ENCODE measurements at places on chromosomes 12 and 14.

- DNase-seq = no peak
Measured at GRCh38 chr12:125387206-125387605, 322.0 kb downstream of the AACS start.

- no peak for DNase-seq
Measured at GRCh38 chr14:75826599-75826998, 155.2 kb downstream of the TGFB3 start.

DNA sequence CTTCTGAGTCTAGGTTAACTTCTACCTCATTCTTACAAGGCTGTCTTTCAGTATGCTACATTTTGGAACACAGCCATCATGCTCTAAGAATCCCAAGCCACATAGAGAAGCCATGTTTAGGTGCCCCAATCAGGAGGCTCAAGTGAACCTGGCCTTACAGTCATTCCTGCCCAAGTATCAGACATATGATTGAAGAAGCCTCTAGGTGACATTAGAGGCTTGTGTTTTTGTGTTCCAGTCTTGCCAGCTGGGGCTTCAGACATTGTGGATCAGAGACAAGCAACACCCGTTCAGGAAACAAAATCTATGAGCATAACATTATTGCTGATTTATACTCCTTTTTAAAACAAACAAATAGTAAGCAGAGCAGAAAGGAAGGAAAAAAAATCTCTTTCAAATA lies 8.1 kb upstream of the SLC16A7 start:
- DNase-seq = no peak

DNA sequence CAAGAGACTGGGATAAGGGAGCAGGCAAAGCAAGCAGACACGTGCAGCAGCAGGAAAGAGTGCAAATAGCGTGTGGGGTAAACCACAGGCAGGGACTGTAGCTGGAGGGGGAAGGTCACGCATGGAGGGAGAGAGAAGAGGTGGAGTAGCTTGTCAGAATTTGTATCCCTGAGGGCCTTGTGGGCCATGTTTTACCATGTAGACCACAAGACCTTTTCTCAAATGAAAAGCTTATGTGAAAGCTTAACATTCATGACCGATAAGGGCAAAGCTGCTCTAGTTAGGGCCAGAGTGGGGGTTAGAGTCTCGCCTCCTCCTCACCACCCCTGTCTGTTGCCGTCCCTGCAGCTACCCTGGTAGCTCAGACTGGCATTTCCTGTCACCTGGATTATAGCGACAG lies 152.9 kb upstream of the E2F7 start:
- DNase-seq = no peak

DNA sequence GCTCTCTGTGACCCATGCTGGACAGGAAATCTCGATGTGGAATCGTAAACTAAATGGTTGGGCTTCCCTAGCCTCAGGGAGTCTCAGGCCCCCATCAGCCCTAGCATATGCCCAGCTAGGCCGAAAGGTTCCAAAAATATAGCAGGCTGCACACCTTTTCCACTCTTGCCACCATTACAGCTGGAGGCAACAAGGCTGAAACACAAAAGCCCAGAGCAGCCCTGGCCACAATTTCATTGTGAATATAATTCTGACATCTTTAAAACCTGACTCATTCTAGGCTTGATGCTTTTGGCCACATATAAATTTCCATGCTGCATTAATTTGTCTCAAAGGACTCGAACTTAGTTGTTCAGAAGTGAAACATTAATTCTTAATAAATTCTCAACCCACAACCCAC lies 382.2 kb downstream of the GRIN2B start:
- DNase-seq = no peak

- DNase-seq = no peak
Measured at GRCh38 chr12:57609101-57609780, 2.0 kb upstream of the ARHGEF25 start.

DNA sequence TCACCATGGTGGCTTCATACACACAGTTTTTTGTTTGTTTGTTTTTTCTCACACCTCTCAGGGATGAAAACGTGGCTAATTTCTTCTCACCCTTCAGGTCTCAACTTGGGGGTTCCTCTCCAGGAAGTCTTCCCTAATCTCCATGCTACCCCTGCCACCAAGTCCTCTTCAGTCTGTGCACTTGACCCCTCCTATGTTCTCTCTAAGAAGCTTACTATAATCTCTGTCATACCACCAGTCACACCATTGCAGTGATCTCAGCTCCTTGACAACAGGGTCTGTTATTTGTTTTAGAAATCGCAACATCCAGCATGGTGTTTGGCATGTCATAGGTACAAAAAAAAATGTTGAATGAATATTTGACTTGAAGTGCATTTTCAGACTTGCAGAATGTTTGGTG lies 83.4 kb downstream of the PRORP start:
- DNase-seq = no peak

GRCh38 chr12:26026713-26027112 lies 68.2 kb downstream of the RASSF8 start:
- DNase-seq = no peak

- DNase-seq = no peak
Measured at GRCh38 chr12:131918311-131919050, 10.6 kb upstream of the PUS1 start.

Data from GM19239 (cell line).